ENCODE measurements at places on chromosomes 11 and 22.

DNA sequence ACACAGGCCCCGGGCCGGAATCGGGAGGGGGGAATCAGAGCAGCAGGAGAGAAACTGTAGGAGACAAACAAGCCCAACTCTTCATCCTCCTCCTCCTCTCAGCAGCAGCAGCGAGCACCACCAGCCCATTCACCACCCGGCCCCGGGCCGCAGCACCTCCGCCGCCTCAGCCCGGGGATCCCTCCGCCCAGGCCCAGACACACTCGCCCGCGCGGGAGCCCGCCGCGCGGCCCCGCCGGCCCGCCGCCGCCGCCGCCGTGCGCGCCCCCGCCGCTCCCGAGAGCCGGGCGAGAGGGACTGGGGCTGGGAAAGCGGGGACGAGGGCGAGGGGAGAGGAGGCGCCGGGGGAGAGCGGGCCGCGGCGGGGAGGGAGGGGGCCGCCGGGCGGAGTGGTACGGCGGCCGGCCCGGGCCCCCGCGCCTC lies at the start of gene PHF21A:
Gene PHF21A, minus strand, starts transcription at position 154 of the 423 bp plus-strand sequence. CDS start 37,235 bp downstream, outside the sequence.
- H3K4me3 ChIP-seq = peak within 1 kb of the TSS; percentile 73
- peak within 1 kb of the TSS; percentile 91 for H3K27ac ChIP-seq
- peak; percentile 81 for DNase-seq
- no peaks in the 10 kb centered on the region for H3K27me3 ChIP-seq

- no peaks in the 10 kb centered on the region for H3K27me3 ChIP-seq
- no peak overlapping the region for H3K27ac ChIP-seq
- H3K36me3 ChIP-seq = no peaks in the 10 kb centered on the region
- DNase-seq = no peak
- no peak overlapping the region for H3K4me3 ChIP-seq
Measured at GRCh38 chr11:93193731-93194130, 4.1 kb downstream of the SLC36A4 start.

GRCh38 chr22:33909911-33910310 lies 10.4 kb downstream of the LARGE1 start:
- no peak for DNase-seq
- H3K27ac ChIP-seq = no peak overlapping the region
- no peaks in the 10 kb centered on the region for H3K4me1 ChIP-seq
- H3K36me3 ChIP-seq = no peaks in the 10 kb centered on the region
- no peaks in the 10 kb centered on the region for H3K27me3 ChIP-seq
- H3K4me3 ChIP-seq = no peak overlapping the region

DNA sequence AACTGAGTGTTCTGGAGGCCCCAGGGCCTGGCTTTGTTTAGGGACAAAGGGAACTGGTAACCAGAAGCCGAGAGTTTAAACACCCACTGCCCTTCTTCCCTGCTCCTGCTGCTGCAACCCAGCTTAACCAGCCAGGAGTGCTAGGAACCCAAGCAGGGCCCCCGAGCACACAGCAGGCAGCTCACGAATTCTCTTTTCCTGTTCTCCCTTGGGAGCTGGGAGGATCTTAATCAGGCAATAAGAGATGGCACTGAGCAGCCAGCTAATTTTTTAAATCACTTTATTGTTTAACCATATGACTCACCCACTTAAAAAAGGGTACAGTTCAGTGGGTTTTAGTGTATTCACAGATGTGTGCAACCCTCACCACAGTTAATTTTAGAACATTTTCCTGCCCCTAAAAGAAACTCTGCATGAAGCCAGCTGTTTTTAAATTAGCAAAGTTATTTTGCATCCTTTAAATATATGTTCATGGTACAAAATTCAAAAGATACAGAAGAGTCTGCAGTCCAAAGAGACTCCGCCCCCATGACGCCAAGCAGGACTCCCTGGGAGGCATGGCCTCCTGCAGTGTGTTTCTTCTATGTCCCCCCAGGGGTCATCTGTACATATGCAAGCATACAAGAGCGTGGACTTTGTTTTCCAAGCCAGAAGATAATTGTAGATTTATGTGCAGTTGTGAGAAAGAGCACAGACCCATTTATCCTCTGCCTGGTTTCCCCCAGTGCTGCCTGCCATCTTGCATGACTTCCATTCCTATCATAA lies 18.9 kb upstream of the PPP6R3 start:
- H3K27ac ChIP-seq = no peak overlapping the region
- DNase-seq = no peak
- no peak overlapping the region for H3K4me3 ChIP-seq
- no peaks in the 10 kb centered on the region for H3K27me3 ChIP-seq
- no peaks in the 10 kb centered on the region for H3K4me1 ChIP-seq

- DNase-seq = no peak
- H3K27ac ChIP-seq = no peak overlapping the region
- H3K27me3 ChIP-seq = no peaks in the 10 kb centered on the region
- H3K36me3 ChIP-seq = no peaks in the 10 kb centered on the region
- no peaks in the 10 kb centered on the region for H3K4me1 ChIP-seq
- no peak overlapping the region for H3K4me3 ChIP-seq
Measured at GRCh38 chr11:9276571-9276970, 11.4 kb upstream of the DENND5A start.

- H3K27ac ChIP-seq = no peak overlapping the region
- H3K4me3 ChIP-seq = no peak overlapping the region
Measured at GRCh38 chr11:125167954-125168835, 3.6 kb downstream of the PKNOX2 start.

DNA sequence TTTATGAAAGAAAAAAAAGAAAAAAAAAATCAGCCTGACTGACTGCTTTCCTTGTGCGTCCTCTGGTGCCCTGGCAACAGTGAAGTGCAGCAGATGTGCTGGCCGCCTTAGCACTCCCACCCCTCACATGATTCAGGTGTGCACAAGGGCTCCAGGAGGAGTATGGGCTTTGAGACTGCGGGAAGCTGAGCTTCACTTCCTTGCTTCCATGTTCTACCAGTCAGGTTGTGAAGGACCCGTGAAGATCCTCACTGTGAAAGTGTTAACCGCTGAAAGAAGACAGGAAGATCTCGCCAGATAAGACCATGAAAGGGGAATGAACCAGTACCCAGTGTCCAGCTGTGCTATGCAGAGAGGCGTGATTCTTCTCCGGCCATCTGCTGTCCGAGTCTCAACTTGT lies 48.2 kb downstream of the HIRA start:
- no peak overlapping the region for H3K4me3 ChIP-seq
- no peak for DNase-seq
- no peak overlapping the region for H3K27ac ChIP-seq
- no peaks in the 10 kb centered on the region for H3K27me3 ChIP-seq
- H3K36me3 ChIP-seq = peaks cover 17% of the 10 kb centered on the region

DNA sequence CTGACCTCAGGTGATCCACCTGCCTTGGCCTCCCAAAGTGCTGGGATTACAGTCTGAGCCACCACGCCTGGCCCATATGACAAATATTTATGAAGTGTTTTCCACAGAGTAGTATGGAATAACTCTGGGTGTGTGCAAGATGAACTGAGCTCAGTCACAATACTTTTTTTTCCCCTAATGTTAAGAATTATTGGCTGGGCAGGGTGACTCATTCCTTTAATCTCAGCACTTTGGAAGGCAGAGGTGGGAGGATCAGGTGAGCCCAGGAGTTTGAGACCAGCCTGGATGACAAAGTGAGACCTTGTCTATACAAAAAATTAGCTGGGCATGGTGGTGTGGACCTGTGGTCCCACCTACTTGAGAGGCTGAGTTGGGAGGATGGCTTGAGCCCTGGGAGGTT lies 6.4 kb downstream of the PTPRJ start:
- peak overlapping the region; percentile 74 for H3K27ac ChIP-seq
- no peak overlapping the region for H3K4me3 ChIP-seq
- no peaks in the 10 kb centered on the region for H3K27me3 ChIP-seq
- H3K4me1 ChIP-seq = peaks cover 4% of the 10 kb centered on the region
- DNase-seq = no peak

DNA sequence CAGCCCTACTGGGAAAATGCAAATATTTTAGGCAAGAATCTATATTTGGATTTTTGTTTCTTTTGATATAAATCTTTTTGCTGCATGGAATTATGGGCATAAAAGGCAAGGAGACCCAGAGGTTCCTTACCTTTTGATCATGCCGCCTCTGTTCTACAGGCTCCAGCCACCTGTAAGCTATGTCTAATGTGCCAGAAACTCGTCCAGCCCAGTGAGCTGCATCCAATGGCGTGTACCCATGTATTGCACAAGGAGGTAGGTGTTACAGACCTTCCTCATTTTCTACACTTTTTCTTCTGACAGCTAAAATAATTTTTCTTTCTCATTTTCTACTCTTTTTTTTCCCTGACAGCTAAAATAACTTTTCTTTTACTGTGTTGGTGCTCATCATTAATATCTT lies 8.2 kb upstream of the BACE1-AS start:
- H3K27ac ChIP-seq = no peak overlapping the region
- H3K27me3 ChIP-seq = no peaks in the 10 kb centered on the region
- H3K36me3 ChIP-seq = peaks cover 4% of the 10 kb centered on the region
- no peak for DNase-seq
- no peaks in the 10 kb centered on the region for H3K4me1 ChIP-seq
- no peak overlapping the region for H3K4me3 ChIP-seq

- no peak overlapping the region for H3K27ac ChIP-seq
- no peaks in the 10 kb centered on the region for H3K27me3 ChIP-seq
- no peaks in the 10 kb centered on the region for H3K4me1 ChIP-seq
- no peak for DNase-seq
Measured at GRCh38 chr11:66953081-66953833, 4.9 kb downstream of the PC start.

- no peaks in the 10 kb centered on the region for H3K36me3 ChIP-seq
Measured at GRCh38 chr11:116333001-116333535, 439.7 kb downstream of the BUD13 start.

- H3K36me3 ChIP-seq = no peaks in the 10 kb centered on the region
- H3K27me3 ChIP-seq = no peaks in the 10 kb centered on the region
Measured at GRCh38 chr11:18259259-18259658, 6.8 kb upstream of the SAA1 start.

GRCh38 chr22:44185237-44186120 lies 4.8 kb downstream of the PARVG start:
- no peaks in the 10 kb centered on the region for H3K4me1 ChIP-seq
- no peaks in the 10 kb centered on the region for H3K36me3 ChIP-seq
- peaks cover 40% of the 10 kb centered on the region for H3K27me3 ChIP-seq
- H3K4me3 ChIP-seq = no peak overlapping the region
- no peak for DNase-seq

DNA sequence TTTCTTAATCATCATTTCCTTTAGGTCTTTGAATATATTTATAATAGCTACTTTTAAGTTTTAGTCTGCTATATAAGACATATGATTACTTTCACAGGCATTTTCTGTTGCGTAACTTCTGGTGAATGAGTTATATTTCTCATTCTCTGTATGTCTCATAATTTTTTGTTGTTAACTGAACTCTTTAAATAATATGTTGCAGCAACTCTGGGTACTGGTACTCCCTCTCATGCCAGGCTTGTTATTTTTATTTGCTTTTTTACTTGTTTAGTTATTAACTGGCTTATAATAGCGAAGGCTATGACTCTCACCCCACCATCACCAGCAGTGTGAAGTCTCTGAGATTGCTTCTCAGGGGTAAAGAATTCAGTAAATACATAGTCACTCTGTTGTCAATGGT lies 524.2 kb upstream of the CHORDC1 start:
- H3K27me3 ChIP-seq = no peaks in the 10 kb centered on the region
- no peak overlapping the region for H3K4me3 ChIP-seq
- DNase-seq = no peak
- no peak overlapping the region for H3K27ac ChIP-seq

DNA sequence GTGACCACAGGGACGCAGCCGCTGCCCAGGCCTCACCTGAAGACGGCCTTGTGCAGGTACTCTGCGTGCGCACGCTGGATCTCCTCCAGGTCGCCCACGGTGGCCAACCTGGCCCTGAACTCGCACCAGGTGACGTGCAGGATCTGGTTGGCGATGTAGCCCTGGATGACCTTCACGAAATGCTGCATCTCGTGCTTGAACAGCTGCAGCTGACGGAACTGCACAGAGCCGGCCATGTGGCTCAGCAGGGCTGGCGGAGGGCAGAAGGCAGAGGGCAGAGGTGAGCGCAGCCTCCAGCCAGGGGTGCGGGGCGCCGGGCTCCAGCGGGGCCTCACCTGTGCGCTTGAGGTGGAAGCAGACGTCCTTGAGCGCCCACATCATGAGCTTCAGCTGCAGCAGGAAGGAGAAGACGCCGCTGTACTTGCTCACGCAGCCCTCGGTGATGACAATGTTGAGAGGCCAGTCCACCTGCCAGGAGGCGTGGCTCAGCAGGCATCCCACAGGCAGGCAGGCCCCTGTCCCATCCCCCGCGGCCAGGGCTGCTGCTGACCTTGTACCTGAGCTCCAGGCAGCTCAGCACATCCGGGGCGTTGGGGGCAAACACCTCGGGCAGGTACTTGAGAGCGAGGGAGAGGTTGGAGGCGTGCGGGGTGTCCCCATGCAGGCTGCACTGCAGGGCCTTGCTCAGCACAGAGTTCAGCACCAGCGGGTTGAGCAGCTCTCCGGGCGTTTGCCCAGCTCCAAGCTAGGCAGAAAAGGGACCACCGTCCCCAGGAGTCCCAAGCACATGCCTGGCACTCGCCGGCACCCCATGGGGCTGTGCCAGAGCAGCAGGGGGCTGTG lies 17.6 kb downstream of the SELENOO start:
- no peak overlapping the region for H3K4me3 ChIP-seq
- no peaks in the 10 kb centered on the region for H3K4me1 ChIP-seq
- no peaks in the 10 kb centered on the region for H3K27me3 ChIP-seq
- H3K27ac ChIP-seq = no peak overlapping the region

GRCh38 chr11:69560141-69560790 lies 78.8 kb downstream of the LINC01488 start:
- no peak overlapping the region for H3K4me3 ChIP-seq
- H3K36me3 ChIP-seq = no peaks in the 10 kb centered on the region
- no peaks in the 10 kb centered on the region for H3K27me3 ChIP-seq
- no peak overlapping the region for H3K27ac ChIP-seq
- DNase-seq = no peak
- no peaks in the 10 kb centered on the region for H3K4me1 ChIP-seq

DNA sequence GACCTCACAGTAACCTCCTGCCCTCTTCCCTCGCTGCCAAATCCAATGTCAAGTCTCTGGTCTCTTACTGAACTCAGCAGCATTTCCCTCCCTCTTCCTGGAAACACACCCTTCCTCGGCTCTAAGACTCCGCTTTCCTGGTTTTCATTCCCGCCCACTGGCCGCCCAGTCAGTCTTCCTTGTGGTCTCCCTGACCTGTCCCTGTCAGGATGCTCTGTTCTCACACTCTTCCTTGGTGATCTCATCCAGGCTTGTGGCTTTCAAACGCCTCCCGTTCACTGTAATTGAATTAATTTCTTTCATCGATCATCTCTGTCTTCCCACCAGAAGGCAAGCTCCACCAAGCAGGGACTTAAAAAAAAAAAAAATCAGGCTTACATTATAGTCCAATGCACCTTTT lies 33.5 kb downstream of the MYO18B start:
- H3K4me1 ChIP-seq = no peaks in the 10 kb centered on the region
- no peaks in the 10 kb centered on the region for H3K27me3 ChIP-seq
- H3K36me3 ChIP-seq = no peaks in the 10 kb centered on the region
- no peak for DNase-seq
- no peak overlapping the region for H3K4me3 ChIP-seq
- no peak overlapping the region for H3K27ac ChIP-seq

GRCh38 chr22:39932918-39933649 lies 27.1 kb upstream of the TMA7B start:
- H3K27me3 ChIP-seq = no peaks in the 10 kb centered on the region
- no peak overlapping the region for H3K4me3 ChIP-seq
- H3K36me3 ChIP-seq = no peaks in the 10 kb centered on the region
- DNase-seq = no peak

All from breast epithelium (tissue), 4 donors.